ENCODE measurements at places on chromosomes 16 and 17.

DNA sequence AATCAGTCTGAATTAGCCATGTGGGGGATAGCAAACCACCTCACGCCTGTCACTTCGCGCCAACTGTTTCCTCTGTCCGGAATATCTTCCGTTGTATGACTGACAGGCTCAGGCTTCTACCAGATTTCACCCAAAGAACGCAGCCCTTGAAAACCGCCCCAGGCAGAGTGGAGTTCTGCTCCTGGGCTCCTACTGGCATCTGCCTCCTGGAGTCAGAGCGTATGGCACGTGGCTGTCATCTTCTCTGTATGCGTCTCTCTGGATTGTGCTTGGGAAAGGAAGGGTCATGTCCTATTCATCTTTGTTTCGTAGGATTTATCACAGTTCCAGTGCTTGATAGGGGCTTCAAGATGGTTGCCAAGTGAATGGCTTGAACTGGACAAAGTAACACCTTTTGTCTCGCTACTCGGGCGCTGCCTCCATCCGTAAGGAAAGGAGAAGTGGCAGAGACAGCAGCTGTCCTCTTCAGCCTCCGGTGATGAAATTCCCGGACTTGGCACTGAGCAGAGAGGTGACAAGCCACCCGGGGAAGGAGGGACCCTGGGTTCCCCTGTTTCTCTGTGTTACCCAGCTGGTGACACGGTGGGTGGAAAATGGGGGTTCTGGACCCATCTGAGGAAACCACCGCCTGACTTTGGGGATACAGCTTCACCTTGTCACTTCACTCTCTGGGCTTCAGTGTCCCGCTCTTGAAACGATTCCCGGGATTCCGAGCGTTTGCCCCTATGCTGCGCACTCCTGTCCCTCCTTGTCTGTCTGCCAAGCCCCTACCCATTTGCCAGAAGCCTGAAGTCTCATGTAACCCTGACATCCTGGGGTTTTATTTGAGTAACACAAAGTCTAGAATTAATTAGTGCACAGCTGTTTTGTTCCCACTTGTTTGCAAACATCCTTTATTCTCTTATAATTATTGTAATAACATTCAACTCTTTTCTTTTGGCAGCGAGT is 13.9 kb downstream of the KIAA0513 start:
- no peak for DNase-seq

DNA sequence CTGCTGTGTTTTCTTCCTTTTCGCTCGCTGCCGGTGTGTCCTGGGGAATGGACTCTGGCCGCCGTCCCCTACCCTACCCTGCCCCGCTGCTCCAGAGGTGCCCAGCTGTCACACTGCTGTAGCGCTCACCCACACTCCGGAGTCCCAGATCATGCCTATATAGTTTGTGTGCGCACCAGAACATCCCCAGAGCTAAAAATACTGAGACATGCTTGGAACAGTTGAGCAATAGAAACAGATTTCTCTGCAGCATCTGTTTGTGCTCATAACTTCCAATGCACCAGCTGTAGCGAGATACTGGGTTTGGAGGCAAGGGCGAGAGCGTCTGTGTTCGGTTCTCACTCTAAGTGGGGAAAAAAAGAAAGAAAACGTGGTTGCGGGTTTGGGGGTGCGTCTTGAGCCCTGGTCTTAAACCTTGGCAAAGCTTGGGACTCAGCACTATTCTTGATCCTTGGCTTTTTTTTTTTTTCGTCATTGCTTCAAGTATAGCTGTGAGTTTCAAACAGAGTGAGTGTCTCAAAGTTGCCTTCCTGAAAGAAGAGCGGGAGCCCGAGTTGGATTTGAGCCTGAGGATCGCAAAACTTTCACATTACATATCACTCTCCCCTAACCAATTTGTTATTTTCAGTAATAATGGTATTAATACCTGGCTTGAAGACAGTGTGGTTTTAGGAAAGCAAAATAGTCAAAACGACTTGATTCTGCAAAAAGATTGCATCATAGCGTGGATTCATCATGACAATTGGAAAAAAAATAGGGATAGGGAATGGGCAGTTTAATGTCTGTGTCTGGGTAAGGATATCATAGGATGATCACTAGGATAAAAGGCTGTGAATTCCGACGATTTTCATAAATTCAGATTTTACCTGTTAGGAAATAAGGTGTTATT is 621 bp downstream of the KCNJ2 start:
- DNase-seq, result no peak

DNA sequence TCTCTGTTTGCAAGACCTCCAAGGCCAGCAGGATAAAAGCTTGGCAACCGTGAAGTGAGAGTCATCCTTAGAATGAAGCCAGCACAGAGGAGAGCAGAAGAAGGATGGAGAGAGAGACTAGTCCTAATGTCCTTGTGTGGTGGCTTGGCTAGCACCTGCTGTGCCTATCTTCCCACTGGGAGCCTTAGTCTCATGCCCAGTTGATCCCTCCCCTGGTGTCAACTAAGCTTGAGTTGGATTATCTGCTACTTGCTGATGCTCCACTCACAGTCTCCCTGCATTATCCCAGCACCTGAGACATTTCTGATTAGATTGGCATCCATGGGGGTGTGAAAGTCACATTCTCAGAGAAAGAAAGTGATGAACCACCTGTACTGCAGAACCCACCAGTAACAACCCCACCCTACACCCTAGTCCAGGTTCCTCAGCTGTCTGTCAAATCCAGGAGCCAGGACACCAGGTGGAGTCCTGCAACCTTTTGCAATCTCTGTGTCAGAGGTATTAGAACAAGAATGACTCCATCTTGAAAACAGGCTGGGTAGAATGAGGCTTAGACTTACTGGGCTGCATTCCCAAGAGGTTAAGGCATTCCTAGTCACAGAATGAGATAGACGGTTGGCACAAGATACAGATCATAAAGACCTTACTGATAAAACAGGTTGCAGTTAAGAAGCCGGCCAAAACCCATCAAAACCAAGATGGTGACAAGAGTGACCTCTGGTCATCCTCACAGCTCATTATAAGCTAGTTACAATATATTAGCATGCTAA is 460.2 kb upstream of the C16orf82 start:
- no peak for DNase-seq

DNA sequence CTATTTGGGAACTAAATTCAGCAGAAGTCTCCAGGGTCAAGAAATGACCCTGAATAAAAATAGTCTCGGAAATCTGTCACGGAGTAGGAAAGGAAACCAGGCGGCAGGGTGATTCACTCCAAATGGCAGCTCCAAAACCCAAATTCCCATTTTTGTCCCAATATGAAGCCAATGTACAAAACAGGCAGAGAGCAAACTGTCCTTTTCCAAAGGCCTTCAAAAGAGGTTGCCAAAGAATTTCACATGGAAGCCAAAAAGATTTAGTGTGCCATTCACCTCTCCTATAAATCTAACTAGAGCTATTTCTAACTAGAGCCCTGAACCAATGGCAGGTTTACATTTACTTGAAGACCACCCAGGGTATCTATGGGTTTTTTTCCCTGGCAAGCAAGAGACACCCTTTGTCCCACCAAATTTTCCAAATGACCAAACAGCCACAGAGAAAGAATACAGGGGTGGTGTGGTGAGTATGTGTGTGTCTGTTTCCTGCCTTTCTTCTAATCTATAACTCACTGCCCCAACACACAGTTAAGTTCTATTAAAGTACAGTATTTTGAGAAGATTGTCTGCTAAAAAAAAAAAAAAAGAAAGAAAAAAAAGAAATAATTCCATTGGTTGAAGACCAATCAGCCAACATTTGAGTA is 6.8 kb downstream of the MYO1D start:
- DNase-seq, result no peak

DNA sequence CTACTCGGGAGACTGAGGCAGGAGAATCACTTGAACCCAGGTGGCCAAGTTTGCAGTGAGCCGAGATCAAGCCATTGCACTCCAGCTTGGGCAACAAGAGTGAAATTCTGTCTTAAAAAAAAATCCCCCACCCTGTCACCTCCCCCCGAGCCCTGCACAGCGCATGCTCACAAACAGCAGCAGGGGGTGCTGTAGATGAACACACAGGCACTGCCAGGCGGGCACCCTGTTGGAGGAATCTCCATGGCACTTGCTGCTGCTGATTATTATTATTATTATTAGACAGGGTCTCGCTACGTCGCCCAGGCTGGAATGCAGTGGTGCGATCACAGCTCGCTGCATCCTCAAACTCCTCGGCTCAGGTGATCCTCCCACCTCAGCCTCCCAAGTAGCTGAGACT is 24.6 kb downstream of the FZD2 start:
- no peak for DNase-seq

GRCh38 chr17:10197721-10198508 is 491 bp downstream of the GAS7 start:
- no peak for DNase-seq

GRCh38 chr17:76270770-76271668 is 5.9 kb downstream of the UBALD2 start:
- DNase-seq, result no peak

DNA sequence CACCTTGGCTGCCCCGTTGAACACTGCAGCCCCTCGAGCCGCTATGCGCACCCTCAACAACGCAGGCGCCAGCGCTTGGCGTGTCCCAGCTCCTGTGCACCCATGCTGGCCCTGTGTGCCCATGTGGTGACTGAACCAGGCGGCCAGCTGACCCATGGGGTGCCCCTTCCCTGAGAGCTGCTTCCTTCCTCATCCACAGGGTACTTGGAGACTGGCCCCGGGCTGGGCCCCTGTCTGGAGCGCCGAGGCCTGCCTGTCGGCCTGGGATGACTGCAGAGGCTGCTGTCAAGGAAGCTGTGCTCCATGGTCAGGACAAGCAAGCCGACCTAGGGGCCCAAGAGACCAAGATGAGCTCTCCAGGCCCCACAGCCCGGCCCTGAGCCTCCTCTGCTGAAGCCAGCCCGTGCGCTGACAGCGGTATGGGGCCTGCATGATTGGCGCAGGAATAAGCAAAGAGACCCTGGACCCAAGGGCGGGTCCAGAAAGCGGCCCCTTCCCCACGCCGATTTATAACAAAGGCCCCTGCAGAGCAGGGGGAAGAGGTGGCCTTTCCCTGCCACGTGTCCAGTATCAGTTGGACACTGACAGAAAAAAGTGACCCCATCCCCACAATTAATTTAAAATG is 21.6 kb upstream of the BAHCC1 start:
- no peak for DNase-seq

DNA sequence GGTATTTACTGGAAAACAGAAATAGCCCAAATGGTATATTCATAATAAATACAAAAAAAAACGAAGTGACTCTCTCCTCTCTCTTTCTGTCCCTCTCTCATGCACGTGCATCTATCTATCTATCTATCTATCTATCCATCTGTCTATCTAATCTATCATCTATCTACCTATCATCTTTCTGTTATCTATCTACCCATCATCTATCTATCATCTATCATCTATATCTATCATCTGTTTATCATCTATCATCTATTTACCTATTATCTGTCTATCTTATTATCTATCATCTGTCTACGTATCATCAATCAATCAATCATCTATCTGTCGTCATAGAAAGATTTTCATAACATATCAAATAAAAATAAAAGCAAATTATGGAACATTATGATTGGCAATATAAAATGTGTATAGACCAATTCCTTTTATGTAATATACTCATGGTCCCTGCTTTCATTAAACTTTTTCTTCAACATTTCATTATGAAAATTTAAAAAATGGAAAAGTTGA is 126.7 kb upstream of the CACNG3 start:
- no peak for DNase-seq

DNA sequence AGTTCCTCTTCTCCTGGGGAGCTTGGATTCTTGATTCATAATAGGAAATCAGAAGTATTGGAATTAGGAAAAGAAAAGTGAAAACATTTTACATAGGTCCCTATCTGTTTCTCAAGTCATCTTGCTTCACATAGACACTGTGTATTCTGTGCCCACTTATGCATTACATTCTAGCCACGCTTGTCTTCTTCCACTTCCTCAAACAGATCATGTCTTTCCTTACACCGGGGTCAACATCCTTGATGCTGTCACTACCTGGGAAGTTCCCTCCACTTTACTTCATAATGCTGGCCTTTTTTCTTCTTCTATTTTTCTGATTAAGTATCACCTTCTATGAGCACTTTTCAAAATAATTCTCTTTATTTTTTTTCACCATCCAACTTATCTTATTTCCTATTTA is 606.4 kb upstream of the CDH8 start:
- no peak for DNase-seq

- no peak for DNase-seq
Observed at GRCh38 chr16:51624080-51624775, 473.2 kb upstream of the SALL1 start.

- DNase-seq, result no peak
Observed at GRCh38 chr17:74888469-74888868, 5.0 kb downstream of the FADS6 start.

GRCh38 chr16:66342294-66342900 is 24.1 kb upstream of the CDH5 start:
- DNase-seq, result no peak

DNA sequence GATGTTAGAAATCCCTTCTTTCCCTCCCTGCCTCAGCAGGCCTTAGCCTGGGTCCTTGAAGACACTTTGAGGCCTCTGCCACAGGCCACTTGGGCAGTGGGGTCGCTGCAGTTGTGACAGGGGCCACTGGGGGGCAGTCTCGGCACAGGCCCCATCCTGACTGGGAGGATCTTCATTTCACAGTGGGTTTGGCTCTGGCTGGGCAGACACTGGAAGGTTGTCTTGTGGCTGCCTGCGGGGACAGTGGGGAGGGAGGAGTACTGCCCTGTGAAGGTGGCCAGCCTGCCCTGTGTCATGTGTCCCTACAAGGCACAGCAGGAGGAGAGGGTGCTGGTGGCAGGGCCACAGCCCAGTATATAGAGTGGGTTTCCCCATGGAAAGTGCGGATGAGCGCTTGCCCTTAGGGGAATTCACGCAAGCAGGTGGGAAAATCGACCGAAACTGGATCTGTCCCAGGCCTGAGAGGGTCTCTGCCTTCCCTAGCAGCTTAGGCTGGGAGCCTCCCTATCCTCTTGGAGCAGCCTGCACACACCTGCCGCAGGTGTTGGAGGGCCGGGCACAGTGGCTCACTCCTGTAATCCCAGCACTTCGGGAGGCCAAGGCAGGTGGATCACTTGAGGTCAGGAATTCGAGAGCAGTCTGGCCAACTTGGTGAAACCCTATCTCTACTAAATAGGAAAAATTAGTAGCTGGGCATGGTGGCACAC is 28.8 kb downstream of the GINS2 start:
- DNase-seq, result peak; percentile 55

GRCh38 chr16:1900452-1900774 is 17.8 kb downstream of the HS3ST6 start:
- DNase-seq, result no peak

DNA sequence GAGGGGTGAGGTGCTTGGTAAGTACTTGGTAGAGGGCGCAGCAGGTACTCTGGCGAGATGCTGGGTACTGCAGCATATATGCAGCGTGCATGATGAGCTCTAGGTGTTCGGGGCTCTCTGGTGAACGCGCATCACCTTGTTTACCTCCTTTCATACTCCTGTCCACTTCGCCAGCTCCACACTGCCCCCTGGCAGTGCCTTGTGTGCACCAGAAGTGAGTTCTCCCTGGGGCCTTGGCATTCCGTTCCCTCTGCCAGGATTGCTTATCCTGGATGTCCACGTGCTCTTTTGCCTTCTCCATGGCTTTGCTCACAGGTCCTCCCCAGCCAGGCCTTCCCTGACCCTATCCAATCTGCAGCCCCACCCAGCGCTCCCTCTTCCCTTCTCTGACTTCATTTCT is 154.2 kb downstream of the MRM1 start:
- no peak for DNase-seq

Data from stimulated activated CD4-positive, alpha-beta T cell treated with anti-CD3 and anti-CD28 coated beads, Interleukin-15, amount 100 ng/mL, for 1 hour (primary cell).